Activated CD4-positive, CD25-positive, alpha-beta regulatory T cell treated with anti-CD3 and anti-CD28 coated beads, Interleukin-2, amount 50 U/mL, for 16 hours (primary cell): ENCODE measurements at places on chromosomes 12 and 14.

DNA sequence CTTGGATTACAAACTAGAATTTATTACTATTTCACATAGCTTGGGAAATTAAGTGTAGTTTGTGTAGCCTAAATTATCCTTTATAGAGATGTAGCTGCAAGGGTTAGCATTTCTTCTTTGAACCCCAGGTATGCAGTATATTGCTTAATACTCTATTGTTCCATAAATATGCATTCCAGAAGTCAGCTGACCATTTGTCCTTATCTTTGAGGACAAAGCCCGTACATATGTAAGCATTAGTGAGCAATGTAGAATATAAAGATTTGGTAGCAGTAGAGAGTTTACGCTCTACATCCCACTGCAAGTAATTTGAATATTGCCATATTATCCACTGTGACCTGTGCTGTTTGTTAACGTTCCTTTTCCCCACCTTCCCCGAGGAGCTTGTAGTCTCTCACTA, 26.9 kb downstream of the PPM1A start:
- no peak for DNase-seq

DNA sequence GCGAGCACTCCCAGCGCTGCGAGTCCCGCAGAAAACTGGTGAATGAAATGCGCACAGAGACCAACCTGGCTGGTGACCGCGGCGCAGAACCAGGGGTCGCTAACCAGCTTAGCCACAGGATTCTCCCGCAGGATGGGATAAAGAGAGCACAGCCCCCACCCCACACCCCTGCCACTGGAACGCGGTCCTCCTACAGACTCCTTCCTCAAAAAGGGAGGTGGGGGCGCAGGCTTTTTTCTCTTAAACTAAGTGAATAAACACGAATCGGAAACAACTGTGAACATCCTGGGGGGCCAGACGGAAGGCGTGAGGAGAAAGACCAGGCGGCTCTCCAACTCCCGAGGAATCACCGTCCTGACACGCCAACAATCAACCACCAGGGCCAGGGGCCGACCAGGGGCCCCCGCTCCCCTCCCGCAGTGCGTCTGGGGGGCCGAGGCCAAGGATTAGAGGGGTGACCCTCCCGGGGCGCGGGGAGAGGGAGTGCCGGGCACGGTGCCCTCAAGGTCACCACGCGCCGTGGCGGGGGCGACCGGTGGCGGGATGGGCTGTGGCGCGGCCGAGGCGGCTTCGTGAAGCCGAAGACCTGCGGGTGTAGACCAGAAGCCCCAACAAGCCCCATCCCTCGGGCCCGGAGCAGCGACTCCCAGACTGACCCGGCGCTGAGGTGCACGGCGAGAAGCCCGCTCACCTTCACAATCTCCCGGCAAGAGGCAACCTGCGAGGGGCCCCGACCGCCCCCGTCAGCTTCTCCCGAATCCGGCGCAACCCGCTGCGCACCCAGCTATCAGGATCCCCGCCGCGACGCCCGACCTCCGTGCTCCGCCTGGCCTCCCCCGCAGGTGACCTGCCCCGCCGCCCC, 704 bp downstream of the ATP2B1 start:
- peak; percentile 2 for DNase-seq

- no peak for DNase-seq
These were observed 90.3 kb downstream of the RFX4 start for GRCh38 chr12:106673141-106673540.

GRCh38 chr12:49720214-49720613, 13.0 kb upstream of the FMNL3 start:
- DNase-seq = no peak

DNA sequence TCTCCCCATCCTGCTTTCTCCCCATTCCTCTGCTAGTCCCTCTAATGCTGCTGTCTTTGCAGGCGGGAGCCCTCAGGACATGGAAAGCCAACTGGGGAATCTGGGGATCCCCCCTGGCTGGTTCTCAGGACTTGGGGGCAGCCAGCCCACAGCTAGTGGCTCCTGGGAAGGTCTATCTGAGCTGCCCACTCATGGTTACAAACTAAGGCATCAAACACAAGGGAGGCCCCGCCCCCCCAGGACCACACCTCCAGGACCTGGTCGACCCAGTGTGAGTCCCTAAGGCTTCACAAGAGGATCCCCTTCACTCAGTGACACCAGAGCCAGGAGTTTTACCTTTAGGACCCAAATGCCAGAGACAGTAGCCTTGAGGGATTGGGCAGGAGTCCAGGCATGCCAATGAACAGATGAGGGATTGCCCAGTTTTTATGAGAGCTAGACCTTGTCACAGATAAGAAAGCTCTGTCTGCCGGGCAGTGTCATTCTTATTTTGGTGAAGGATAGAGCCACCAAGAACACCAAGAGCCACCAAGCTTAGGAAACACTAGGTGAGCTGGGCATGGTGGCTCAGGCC, 8.0 kb upstream of the CPNE6 start:
- no peak for DNase-seq
